ENCODE measurements at places on chromosomes 16 and 17.

GRCh38 chr17:16922386-16923096 is 49.4 kb downstream of the TNFRSF13B start:
- DNase-seq = no peak

GRCh38 chr17:2909175-2909845 is 113.1 kb downstream of the RAP1GAP2 start:
- no peak for DNase-seq

GRCh38 chr17:74024871-74025531 is 178.5 kb upstream of the RPL38 start:
- DNase-seq = no peak

- no peak for DNase-seq
These were observed 23.2 kb upstream of the LONP2 start for GRCh38 chr16:48220891-48221290.

DNA sequence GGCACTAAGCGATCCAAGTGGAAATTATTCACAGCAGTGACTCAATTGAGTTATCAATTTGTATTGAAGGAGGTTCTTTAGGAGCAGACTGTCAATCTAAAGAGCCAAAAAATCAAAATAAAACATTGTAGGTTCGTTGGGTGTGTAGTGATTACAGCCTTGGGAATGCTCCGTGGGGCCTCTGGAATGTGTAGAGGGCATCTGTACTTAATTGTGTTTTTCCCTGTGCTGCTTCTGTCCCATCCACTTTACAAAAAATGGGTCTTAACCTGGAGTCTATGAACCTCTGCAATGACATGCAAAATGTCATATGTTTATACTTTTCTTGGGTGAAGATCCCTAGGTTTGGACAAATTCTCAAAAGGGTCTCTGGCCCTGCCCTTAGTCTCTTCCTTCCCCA is 215.1 kb downstream of the CCDC182 start:
- DNase-seq = no peak
